Suppressor macrophage (primary cell): ENCODE measurements at places on chromosomes 1 and 21.

GRCh38 chr21:35226328-35226727 is 177.2 kb upstream of the RUNX1 start:
- no peak for DNase-seq

- no peak for DNase-seq
Measured at GRCh38 chr1:22350171-22350923, 101.3 kb upstream of the ZBTB40 start.

- no peak for DNase-seq
Measured at GRCh38 chr1:21323091-21323490, 32.8 kb upstream of the ECE1 start.

DNA sequence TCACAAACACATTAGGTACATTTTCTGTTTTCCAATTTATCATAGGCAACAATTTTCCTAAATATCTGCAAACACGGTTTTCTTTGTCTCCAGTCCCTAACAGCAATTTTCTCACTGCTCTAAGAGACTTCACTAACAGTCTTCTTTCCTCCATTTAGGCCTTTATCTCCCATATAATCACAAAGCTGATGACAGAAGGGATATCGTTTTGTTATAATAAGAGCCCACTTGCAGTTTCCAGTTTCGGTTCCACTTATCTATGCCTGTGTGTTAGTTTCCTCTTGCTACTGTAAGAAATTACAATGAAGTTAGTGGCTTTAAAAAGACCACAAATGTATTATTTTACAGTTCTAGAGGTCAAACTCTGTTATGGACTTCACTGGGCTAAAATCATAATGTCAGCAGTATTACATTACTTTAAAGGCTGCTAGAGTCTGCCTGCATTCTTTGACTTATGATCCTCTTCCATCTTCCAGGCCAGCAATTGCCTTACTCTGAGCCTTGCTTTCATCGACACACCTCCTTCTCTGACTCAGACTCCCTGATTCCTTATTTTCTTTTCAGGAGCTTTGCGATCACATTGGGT is 549.3 kb downstream of the NCAM2 start:
- no peak for DNase-seq

DNA sequence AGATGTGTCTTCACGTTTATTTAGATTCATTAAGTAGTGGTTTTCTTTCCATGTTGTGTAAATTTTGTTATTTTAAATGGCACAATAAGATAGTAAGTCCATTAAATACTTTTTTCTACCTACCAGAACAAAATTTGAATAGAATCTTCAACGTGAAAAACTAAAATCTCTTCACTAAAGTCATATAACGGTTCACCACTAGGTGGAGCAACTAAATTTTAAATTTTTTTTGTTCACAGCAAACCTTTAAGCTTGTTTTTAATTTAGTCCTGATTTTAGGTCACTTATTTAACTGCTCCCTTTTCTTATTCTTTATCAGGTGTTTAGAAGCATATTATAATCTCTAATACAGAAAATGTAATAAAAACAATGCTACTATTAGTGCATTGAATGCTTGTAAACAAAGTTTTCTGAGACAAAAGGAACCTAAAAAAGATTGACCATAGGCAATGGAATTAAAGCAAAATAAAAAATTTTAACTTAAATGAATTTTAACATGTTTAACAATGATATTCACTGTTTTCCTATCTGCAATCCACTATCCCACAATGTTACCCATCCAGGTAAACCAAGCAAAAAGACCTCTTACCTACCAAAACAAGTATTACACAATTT is 28.3 kb upstream of the PKN2 start:
- DNase-seq: peak; percentile 33

DNA sequence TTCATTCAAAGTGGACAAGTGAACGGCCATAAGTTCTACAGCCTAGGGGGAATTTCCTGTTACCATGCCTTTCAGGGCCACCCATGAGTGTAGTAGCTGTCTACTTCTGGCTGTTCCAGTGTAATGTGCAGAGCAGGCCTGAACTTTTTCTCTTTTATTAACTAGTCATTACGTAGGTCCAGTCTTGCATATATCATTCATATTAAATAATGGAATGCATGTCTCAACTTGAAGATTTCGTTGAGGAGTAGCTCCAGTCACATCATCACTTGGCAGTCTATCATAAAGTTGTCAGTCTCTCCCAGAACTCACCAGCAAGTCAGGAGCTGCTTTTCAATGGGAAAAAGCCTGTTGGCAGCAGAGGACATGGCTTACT is 12.0 kb upstream of the GIPC2 start:
- no peak for DNase-seq

GRCh38 chr1:167207940-167208623 is 12.6 kb upstream of the POU2F1 start:
- DNase-seq: peak; percentile 17

GRCh38 chr1:48627486-48627885 is 149.2 kb downstream of the BEND5 start:
- DNase-seq: no peak

GRCh38 chr1:89610457-89611011 is 22.4 kb upstream of the LRRC8C start:
- DNase-seq: no peak

DNA sequence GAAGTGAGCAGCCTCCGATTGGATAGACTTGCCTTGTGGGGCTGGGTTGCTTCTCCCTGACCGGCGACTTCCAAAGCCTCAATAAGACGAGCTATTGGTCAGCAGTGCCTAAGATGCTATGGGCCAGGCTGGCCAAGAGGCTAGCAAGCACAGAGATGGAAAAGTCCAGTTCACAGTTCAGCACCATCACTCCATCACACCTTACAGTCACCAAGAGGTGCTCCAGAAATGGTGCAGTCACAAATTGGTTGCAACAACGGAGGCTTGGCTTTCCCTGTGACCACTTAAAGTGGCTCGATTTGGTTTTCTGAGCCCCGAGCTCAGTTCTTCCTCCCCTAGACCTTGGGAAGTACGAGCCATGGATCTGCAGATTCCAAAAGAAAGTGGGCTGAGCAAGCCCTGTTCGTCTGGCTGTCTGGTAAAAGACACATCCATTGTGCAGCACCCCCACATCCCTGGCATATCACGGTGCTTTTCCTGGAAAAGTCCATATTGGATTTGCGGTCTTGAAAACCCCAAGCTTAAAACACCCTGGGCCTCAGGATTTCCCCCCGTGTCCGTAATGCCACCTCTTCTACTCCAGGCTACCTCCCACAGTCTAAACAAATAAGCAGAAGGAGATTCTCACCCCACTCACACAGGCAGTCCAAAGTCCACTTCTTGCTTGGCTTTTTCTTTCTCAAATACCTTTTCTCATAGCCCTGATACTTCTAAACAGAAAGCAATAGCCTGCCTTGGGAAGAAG is 1.3 kb downstream of the SLAMF1 start:
- no peak for DNase-seq
